ENCODE measurements at places on chromosomes 4 and X.

DNA sequence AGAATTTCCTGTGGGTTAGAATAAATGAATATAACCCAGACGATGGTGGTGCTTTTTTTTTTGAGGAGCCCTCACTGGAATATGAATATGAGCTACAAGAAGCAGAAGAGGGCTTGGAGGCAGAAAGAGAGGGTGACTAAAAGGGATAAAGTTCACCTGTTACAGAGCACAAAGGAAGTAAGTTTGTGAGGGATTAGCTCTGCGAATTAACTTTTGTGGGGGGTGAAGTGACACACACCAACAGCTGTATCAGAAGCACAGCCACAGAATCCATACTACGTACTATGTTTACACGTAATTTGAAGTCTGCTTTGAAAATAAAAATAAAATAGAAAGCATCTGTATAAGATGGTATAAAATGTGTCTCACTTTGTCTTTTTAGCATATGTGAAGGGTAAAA lies 963.6 kb upstream of the DIAPH2 start:
- no peak for DNase-seq

DNA sequence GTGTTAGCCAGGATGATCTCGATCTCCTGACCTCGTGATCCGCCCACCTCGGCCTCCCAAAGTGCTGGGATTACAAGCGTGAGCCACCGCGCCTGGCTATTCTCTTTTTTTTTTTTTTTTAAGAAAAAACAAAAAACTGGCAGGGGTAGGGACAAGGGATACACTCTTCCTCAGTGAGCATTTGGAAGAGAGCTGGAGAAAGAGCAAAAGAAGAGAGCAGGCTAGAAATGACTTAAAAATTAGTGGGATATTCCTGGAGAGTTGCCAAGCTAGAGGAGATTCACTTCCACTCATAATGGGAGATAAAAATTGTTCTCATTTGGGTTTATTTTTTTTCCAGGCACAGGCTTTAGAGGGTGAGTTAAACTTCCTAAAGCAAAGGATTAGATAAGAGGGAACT lies 140.0 kb upstream of the SCML1 start:
- DNase-seq, result no peak

DNA sequence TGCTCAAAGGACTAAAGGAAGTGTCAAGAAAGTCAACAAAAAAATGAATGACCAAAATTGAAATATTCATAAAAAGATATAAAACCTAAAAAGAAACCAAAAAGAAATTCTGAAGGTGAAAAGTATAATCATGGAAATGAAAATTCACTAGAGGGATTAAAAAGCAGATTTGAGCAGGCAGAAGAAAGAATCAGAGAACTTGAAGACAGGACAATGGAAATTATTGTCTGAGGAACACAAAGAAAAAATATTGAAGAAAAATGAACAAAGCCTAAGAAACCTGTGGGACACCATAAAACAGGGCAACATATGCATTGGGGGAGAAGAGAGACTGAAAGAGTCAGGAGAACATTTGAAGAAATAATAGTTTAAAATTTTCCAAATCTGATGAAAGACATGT lies 9.9 kb upstream of the SPON2 start:
- DNase-seq, result no peak

GRCh38 chrX:154855256-154855655 lies 20.8 kb upstream of the SMIM9 start:
- DNase-seq, result no peak

DNA sequence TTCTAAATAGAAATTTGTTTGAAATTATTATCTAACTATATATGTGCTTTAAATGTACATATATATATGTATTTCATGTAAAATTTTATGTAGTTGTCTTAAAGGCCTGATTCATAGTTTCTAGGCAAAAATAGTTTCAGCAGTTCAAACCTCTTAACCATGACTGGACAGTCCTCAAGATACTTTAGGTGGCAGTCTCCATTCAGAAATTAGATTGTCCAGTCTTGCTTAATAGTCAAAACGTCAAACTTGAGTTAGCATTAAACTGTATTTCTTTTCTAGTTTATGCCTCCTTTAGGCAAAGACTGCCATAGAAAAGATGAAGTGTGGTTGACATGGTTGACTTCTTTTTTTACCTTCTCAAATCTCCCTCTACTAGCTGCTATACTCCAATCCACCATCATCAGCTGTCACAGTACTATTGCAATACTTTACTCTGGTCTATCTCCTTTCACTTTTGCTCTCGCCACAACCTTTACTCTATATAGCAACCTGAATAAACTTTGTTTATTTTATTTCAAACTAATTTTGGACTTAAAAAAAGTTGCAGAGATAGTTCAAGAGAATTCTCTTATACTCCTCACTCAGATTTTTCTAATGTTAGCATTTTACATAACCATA lies 395.6 kb upstream of the DIPK2B start:
- no peak for DNase-seq

DNA sequence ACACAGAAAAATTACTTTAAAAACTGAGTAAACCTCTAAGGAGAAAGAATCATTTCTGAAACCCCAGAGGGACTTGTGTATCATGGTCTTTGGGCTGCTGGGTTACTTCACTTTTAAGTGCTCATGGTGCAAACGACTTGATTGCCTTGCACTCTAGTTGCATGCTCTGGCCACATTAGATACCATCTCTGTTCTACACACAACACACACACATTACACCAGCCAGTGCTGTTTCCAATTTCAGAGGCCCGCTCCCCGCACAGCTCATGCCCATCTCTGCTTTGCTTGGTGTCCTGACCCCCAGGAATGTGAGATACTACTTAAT lies 2.1 kb downstream of the PPP3CA start:
- no peak for DNase-seq

DNA sequence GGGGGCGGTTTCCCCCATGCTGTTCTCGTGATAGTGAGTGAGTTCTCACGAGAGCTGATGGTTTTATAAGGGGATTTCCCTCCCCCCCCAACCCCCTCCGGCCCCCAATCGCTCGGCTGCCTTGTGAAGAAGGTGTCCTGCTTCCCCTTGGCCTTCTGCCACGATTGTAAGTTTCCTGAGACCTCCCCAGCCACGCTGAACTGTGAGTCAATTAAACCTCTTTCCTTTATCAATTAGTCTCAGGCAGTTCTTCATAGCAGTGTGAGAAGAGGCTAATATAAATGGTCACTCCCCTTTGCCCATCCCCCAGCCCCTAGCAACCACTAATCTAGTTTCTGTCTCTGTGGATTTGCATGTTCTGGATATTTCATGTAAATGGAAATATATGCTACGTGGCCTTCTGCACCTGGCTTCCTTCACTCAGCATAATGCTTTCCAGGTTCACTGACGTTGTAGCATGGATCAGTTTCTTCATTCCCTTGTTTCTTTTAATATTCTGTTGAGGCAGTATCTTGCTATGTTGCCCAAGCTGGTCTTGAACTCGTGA lies 16.4 kb downstream of the GPR143 start:
- no peak for DNase-seq

DNA sequence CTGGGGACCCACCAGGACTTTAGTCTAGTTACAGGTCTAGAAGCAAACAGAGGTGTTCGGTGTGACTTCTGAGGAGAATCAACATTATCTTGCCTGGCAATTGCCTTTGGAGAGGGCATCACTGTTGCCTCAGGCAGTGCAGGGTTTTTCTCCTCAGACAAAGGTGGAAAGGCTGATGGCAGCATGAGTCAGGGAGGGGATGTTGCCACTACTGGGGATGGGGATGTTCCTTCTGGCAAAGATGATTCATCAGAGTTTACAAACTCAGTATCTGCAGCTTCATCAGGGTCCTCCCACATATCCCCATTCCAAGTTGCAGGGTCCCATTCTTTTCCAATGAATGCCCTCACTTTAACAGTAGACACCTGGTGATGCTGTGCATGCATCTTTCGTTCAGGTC lies 91.3 kb upstream of the GALNTL6 start:
- DNase-seq, result no peak

- DNase-seq, result no peak
These were observed 230.1 kb downstream of the OPHN1 start for GRCh38 chrX:68203211-68203610.

- no peak for DNase-seq
These were observed 840 bp upstream of the P2RY10 start for GRCh38 chrX:78944351-78944750.

DNA sequence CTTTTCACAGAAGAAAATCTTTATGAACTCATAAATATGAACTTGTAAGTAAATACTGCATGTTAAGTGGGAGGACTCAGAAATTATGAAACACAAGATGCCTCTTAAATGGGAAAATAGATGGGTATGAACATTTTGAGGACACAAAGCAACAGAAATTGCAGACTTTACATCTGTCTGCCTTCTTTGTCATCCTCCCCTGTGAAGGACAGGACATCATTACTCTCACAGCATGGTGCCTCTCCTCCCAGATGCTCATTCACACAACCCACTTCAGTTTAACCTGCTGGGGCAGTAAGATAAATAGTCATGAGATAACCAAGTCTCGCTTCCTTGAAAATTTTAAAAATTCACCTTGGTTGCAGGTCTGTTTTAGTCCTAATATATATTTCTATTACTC lies 144.5 kb downstream of the APBB2 start:
- DNase-seq, result no peak

GRCh38 chrX:2823795-2824386 lies 4.8 kb upstream of the GYG2 start:
- DNase-seq, result no peak

- DNase-seq, result no peak
These were observed 21.2 kb downstream of the DOK7 start for GRCh38 chr4:3484057-3484973.

DNA sequence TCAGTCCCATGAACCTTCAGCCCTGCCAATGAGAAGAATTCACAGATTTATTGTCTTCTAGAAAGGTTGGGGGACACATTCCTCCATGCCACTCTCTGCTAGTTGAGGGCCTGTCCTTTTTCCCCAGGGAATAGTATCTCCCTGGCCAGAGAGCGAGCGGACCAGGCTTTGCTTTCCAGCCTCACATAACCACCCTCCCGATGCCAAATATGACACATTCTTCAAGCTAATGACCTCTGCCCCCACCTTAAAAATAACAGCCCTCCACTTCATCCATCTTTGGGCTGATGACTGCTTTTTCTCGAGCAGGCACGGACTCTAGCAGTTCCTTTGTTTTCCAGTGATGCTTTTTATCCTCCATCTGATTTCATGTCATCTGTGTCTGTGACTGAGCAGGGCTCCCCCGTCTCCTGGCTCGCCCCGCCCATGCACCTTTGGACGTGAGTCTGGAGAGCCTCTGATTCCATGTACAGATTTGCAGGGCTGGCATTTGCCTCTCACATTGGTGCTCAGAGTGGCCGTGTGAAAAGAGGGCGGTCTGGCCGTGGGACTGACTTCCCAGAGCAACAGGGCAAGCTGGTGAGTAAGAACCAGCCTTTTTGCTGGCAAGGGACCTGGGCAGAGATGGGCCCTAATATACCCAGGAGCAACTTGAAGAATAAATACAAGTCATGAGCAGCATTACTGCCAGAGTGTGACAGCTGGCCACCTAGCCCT lies 279.8 kb downstream of the BCOR start:
- no peak for DNase-seq

DNA sequence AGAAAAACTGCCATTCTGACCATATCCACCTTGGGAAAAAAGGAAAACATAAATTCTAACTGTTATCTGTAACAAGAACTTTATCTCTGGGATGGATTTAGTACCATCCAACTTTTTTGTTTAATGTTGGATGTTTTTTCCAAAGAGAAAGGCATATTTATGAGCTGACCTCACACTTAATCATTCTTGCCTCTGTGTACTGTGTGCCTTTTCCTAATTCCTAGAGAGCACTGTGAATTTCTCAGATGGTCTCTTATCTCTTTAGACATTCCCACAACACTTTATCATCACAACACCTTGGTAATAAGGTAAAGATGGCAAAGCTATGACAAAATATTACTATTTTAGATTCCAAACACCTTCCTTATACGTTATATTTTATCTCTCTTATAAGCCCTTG lies 126.2 kb downstream of the COL4A6 start:
- no peak for DNase-seq

DNA sequence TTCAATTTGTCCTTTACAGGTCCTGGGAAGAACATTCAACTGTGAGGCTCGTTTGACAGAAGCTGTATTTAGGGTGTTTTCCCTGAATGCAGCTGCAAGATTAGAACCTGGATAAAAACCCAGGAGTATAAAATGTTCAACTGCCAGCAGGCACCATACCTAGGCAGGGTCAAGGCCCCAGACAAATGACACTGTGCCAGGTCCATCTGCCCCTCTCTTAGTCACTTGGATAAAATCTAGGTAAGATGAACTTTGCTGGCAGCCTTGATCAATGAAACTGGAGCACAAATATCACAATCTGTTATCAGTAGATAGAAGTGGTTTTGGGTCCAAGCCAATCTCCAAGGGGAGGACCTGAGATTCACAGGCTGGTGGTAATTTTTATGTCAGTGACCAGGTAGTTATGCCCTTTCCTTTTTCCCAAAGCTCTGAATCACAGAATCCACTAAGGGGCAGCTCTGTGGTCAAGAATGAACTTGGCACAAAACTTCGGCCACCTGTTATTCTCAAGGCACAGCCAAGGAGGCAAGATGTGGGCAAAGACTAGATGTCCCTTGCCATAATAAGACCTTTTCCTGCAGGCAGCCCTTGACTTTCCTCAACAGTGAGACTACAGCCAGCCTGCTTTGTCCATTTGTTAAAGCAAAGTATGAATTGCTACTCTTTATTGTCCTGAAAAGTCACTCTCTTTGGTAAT lies 501.0 kb downstream of the PPARGC1A start:
- no peak for DNase-seq

- no peak for DNase-seq
These were observed 282.1 kb upstream of the EMCN start for GRCh38 chr4:100799761-100800539.

- no peak for DNase-seq
These were observed 210.9 kb upstream of the NOCT start for GRCh38 chr4:138804711-138805110.

All from stimulated activated CD4-positive, alpha-beta T cell treated with anti-CD3 and anti-CD28 coated beads, TNF-alpha, amount 100 ng/mL, for 1 hour (primary cell).